Gastrocnemius medialis (tissue), 4 donors: ENCODE measurements at places on chromosomes 12 and 14. TPM values are rescaled to one million over a fixed set of nuclear protein-coding genes. Genes with fewer than 3 reads are reported as not detected.

- DNase-seq: no peak
Observed at GRCh38 chr12:40117818-40118217, 11.9 kb upstream of the SLC2A13 start.

DNA sequence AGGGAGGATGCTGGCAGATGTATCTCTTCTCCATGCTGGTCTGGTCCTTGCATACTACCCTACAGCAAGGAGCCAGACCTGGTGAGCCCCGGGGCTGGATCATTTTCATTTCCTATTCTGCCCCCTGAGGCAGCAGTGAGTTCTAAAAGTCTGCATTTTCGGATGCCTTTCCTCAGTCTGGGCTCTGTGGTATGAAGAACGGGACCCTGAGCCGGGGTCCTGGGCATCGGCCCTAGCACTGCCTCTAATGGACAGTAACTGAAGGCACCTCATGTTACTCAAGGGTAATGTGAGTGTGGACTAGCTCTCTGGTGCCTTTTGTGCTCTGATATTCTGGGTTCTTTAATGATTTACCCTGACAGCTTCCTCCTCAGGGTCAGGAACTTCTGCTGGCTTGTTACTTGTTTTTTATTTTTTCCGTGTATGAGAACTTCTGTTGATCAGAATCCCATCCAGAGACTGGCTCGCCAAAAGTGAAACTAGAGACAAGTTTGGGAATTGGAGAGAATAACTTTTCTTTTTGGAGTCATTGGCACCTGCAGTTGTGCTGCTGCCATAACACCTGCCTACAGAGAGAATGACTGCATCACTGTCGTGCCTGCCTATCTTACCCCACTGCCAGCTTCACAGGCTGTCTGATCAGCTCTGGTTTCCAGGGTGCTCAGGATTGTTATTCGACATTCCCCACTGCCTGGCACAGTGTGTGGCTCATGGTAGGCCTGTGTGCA, 62.3 kb downstream of the SUSD6 start:
- no peak for DNase-seq

The GRIP1 gene
- 2.1 TPM for total RNA-seq

The ITGB7 gene
- 0.73 TPM for total RNA-seq
